ENCODE measurements at places on chromosomes 7 and 10.
A peak's percentile ranks its signal among the peaks of the same experiment; 100 is the strongest.

GRCh38 chr10:76305930-76306615, 874.6 kb downstream of the LRMDA start:
- peak; percentile 36 for DNase-seq

DNA sequence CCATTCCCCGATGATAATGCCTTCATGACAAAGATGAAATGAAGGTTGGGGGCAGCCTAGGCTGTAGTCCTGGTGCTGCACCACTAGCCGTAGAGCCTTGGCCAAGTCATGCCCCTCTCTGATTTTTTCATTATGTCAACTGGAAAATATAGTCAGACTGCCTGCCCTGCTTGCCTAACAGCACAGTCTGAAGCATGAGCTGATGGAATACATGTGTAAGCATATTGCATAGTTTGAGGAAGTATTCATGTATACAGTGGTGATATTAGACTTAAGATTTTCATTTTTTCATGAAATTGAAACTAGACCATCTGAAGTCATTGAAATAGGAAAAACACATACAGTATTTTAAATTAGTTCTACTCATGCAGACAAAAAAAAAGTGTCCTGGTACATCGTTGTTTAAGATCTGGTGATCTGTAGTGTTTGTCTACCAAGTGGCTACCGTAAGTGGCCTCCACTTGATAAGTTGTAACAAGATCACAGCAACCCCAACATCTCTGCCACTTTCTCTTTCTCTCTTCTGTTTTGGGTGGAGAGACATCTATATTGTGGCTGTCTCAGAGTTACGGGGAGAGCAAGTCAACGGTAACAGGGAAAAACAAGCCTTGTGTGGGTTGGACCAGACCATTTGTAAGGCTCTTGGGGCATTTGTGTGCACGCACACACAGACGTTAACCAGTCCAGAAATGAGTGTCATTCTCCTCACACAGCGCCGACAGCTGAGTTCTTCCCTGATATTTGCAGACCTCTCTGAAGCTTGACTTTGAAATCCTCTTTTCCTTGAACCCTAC, 716.6 kb upstream of the GALNT17 start:
- no peak for DNase-seq

GRCh38 chr10:131946880-131947279, 34.8 kb downstream of the BNIP3 start:
- no peak for DNase-seq

- no peak for DNase-seq
These were observed 133.9 kb downstream of the COBL start for GRCh38 chr7:51182636-51183166.

DNA sequence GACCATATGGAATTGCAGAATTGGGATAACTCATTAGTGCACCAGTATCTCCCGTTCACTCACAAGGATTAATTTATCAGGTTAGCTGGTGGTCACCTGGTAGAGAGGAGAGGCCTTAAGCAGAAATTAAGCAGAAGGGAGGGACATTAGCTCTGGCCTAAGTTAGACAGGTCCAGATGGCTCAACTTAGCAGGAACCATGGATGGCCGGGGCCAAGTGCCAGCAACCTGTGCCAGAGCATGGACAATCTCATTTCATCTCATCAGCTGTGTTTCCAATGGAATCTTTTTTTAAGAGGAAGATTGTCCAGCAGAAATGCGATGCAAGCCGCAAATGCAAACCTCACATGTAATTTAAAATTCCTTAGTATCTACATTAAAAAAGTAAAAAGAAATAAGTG, 82.2 kb downstream of the JCAD start:
- no peak for DNase-seq

GRCh38 chr10:124449170-124450011, 444 bp downstream of the NKX1-2 start:
- DNase-seq = no peak

GRCh38 chr10:107631876-107632275, 467.4 kb upstream of the SORCS1 start:
- no peak for DNase-seq

- DNase-seq = no peak
These were observed 751.4 kb upstream of the GALNT17 start for GRCh38 chr7:70380421-70381015.

- no peak for DNase-seq
These were observed 86.3 kb downstream of the TBXAS1 start for GRCh38 chr7:139915268-139915863.

DNA sequence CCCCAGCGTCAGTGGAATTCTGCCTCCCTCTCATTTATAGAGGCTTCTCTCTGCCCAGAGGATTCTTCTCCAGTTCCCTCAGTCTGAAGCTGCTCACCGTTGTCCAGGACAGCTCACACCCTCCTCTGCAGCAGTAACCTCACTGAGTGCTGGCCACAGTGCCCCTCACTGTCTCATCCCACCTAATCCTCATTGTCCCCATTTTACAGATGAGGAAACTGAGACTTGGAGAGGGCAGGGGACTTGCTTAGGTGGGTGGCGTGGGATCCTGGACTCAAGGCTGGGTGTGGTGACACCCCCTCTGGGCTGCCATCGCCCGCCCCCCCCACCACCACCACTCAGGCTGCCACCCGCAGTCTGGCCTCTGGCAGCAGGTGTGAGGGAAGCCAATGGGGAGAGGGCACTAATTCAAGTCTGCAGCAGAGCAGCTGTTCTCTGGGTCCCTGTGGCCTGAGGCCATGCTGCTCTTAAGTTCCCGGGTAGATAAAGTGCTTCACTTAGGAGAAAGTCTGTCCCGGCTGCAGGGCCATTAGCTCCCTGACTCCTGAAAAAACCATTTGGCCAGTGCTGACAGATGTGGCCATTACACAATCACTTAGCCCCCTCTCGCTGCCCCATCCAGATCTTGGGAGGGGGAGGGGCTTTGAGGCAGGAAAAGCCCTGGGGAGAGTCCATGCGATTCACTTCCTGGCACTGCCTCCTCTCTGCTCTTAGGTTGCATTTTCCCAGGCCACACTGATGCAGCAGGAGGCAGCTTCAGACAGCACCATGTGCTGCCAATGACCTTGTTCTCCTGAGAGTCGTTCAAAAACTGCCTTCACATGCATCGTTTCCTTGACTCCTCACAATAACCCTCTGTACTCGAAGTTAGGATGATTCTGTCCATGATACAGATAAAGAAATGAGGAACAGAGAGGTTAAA, 36.3 kb downstream of the DRGX start:
- DNase-seq = no peak

DNA sequence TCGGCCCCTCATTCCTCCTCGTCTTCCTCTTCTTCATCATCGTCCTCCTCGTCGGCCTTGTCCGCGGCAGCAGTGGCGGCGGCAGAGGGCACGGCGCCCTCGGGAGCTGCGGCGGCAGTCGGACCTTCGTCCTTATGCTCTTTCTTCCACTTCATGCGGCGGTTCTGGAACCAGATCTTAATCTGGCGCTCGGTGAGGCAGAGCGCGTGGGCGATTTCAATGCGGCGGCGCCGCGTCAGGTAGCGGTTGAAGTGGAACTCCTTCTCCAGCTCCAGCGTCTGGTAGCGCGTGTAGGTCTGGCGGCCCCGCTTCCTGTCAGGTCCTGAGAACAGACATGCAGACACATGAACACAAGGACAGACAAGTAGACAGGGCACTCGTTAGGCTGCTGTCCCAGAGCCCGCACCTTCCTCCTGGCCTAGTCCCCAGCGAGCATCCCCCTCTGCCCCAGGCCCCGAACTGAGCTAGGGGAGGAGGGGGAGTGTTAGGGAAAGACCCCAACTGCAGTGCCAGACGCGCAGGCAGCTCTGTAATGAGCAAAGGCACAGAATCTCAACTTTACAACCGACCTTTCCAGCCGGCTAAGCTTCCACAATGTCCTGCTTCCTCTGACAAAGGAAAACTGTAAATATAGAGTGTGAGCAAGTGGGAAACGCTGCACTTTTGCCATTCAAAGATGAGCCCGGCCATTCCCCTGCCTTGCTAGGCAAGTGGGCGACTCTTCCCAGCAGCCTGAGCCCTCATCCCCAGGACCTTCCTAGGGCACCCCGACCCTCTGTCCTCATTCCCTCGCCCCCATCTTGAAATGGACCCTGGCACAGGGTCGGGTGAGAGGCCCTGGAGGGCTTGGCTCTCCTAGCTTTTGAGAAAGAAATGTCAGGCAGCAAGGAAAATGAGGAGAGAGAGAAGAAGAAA, 1.3 kb downstream of the HOXA7 start:
- DNase-seq = no peak

- DNase-seq = no peak
These were observed 217.3 kb downstream of the GPR158 start for GRCh38 chr10:25392132-25392531.

DNA sequence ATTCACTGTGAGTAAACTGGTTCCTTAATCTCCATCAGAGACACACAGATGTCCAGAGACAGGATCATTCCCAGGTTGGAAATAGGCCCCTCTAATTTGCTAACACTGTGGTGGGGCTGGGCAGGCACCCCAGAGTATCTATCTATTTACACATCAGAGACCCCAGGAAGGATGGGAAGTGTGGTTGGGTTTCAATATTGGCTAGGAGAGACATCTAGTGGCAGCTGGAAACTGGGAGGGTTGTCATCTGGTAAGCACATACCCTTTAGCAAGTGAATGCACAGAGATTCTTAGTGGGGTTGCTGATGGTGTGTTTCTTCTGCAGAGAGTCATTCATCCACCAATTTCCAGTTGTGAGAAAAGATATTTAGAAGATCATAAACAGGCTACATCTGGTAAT, 36.0 kb upstream of the NRG3 start:
- DNase-seq = no peak

GRCh38 chr10:69209787-69210484, 10.2 kb upstream of the HKDC1 start:
- DNase-seq = peak; percentile 28
